SJCRH30 (cell line): ENCODE measurements at places on chromosomes 3 and 15. TPM values are rescaled to one million over a fixed set of nuclear protein-coding genes. Genes with fewer than 3 reads are reported as not detected.

ITPKA gene
- total RNA-seq, result 8.4 and 8.8 TPM in 2 replicates

ALCAM gene
- 0.46 and 0.85 TPM in 2 replicates for total RNA-seq

TTC14 gene
- total RNA-seq, result 25.4 and 30.1 TPM in 2 replicates

PLSCR2 gene
- not detected in 2 replicates for total RNA-seq

PLOD2 gene
- total RNA-seq, result 40.3 and 43.3 TPM in 2 replicates

ACAD11 gene
- 18.5 and 21.7 TPM in 2 replicates for total RNA-seq

B3GALNT1 gene
- not detected in 2 replicates for total RNA-seq

DNA sequence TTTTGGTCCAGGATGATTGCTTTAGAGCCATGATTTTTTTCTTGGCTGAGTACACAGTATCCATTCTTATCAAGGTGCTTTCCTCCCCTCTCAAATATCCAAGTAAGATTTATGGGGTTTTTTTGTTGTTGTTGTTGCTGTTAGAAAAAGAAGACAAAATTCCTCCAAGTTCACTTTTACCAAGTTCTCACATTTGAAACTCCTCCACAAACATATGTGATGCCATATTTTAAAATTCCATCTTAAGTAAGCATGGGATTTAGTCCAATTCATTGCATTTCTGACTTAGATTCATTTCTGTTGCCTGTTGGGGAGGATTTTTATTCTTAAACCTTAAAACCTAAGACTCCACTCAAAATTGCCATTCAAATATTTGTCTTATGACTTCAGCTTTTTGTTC lies 128.6 kb upstream of the SPATA12 start:
- DNase-seq, result no peak

DNA sequence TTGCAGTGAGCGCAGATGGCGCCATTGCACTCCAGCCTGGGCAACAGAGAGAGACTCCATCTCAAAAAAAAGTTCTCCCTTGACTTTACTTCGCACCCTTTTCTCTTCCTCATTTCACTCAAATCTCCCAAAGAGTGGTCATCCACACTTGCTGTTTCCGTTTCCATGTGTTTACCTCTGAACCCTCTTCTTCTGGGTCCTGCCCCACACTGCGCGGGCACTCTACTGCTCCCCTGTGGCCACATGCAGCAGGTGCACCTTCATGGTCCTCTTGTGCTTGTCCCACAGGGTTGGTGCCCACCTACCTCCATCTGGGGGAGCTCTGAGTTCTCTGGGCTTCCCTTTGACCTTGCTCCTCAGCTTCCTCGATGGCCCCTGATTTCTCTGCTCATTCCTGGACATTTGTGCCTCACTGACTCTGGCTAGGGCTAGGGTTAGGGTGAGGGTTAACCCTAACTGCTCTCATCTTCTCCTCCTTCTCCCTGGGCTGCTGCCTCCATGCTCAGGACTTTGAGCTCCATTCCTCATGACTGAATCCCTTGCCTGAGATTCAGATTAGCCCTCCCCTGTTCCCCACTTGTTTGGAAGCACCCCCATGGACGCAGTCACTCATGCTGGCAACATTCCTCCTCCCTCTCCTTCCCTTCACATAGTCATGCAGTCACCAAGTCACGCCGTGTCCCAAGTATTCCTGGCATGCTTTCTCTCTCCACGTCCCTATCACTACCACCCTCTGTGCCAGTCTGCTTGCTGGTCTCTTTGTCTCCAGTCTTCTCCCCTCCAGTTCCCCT lies 26.6 kb upstream of the KY start:
- DNase-seq, result no peak

GRCh38 chr3:112013784-112014143 lies 15.0 kb downstream of the TAGLN3 start:
- no peak for DNase-seq

DNA sequence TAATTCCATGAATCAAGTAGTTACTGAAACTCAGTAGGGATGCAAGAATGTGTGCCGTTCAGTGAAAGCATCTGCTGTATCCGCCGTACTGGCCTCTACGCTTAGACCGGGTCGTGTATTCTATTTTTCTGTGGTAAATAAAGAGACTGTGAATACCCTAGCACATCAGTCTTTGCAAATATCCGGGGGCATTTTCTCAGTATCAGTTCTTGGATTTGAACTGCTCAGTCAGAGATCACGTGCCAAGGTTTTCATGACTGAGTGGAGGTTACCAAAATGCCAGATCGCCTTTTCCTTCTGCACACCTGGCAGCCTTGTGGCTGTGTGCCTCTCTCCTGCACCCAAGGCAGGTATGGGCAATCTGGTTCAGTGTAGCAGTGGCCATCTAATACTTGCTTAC lies 377.0 kb downstream of the OCA2 start:
- no peak for DNase-seq

GRCh38 chr3:65831733-65832425 lies 206.8 kb downstream of the MAGI1 start:
- no peak for DNase-seq

- no peak for DNase-seq
These were observed 365.0 kb downstream of the FOXP1 start for GRCh38 chr3:71218508-71218907.

GRCh38 chr3:136750209-136750896 lies 1.8 kb downstream of the STAG1 start:
- no peak for DNase-seq

GRCh38 chr15:76501726-76502125 lies 165.2 kb downstream of the ISL2 start:
- no peak for DNase-seq

- no peak for DNase-seq
These were observed 7.1 kb upstream of the PXK start for GRCh38 chr3:58325525-58325992.

- peak; percentile 56 for DNase-seq
These were observed 885.4 kb downstream of the PDCD6IP start for GRCh38 chr3:34683851-34684250.

DNA sequence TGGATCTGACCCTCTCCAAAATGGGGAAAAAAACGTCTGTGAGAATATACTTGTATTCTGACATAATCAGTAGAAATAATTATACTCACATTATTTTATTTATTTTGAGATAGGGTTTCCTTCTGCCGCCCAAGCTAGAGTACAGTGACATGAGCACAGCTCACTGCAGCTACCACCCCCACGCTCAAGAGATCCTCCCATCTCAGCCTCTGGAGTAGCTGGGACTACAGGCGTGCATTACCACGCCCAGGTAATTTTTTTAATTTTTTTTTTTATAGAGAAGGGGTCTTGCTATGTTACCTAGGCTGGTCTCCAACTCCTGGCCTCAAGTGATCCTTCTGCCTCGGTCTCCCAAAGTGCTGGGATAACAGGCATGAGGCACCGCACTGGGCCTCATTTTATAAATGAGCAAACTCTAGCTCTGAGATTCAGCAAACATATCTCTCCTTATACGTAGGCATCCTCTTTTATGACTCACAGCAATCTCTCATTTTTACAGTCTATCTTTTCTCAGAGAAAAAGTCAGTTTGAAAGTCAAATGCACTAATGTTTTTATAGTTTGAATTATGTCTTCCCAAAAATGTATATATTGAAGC lies 989 bp upstream of the VGLL3 start:
- DNase-seq, result no peak

DNA sequence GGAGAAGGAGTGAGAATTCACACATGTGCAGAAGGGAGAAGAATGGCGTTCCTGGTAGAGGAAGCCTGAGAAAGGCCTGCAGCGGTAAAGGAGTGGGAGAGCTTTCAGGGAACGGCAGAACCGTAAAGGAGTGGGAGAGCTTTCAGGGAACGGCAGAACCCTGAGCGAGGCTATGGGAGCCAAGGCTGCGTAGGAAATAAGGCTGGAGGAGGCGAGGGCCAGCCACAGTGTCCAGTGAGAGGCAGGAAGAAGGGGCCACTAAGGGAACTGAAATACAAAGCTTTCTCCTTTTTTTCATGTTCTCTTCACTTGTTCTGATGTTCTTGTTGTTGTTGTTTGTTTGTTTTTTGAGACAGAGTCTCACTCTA lies 41.6 kb downstream of the GOLGA6L10 start:
- DNase-seq, result no peak

GRCh38 chr3:126117786-126118185 lies 33.9 kb upstream of the SLC41A3 start:
- DNase-seq, result no peak

DNA sequence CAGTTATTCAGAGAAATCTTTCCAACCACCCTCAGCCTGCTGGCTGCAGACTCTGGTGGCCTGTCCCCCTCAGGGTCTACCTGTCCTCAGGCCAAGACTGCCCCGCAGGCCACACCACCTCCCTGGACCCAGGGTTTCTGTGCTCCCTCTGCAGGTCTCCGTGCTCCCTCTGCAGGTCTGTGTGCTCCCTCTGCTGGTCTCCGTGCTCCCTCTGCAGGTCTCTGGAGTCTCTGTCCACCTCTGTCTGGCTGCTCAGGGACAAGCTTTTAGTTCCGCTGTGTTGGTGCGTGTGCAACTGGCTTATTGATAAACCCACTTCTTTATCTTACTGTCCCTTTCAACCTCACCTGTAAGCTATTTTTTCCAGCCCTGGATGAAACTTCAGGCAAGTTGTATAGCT lies 30.1 kb downstream of the BDH1 start:
- no peak for DNase-seq

DNA sequence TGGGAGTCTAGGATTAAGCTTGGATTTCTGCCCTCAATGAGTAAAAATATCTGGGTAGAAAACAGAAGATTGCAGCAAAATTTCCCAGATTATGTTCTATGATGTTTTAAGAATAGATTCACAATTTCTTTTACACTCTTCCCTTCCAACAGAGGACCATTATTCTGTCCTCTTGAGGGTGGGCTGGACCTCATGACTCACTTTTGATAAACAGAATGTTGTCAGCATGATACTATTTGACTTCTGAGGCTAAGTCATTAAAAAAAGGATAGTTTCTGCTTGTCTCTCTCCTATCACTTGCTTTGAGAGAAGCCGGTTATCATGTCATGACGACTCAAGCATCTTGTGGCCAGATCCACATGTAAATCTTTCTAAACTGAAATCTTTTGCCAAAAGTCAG lies 396.2 kb upstream of the CDIN1 start:
- DNase-seq, result no peak

- DNase-seq, result no peak
These were observed 3.7 kb upstream of the WDR82 start for GRCh38 chr3:52281981-52282801.

- peak; percentile 8 for DNase-seq
These were observed 185.2 kb downstream of the ANXA2 start for GRCh38 chr15:60212536-60212935.

- DNase-seq, result no peak
These were observed 51.3 kb downstream of the LRIG1 start for GRCh38 chr3:66449411-66449974.

- no peak for DNase-seq
These were observed 104.8 kb upstream of the PLSCR5 start for GRCh38 chr3:146709969-146710368.

GRCh38 chr3:54983266-54984099 lies 55.6 kb upstream of the LRTM1 start:
- no peak for DNase-seq

DNA sequence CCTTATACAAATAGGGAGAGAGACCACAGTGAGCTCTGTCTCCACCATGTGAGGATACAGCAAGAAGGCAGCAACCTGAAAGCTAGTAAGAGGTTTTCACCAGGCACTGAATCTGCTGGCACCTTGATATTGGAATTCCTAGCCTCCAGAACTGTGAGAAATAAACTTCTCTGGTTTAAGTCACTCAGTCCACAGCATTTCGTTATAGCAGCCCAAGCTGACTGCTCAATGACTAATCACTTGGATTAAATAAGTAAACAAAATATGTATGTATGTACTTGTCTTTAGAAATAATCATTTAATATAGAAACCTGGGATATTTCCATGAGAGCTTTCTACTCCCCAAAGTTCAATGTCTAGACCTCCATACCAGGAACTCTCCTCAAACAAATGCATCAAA lies 162.0 kb downstream of the IMPG2 start:
- no peak for DNase-seq

DNA sequence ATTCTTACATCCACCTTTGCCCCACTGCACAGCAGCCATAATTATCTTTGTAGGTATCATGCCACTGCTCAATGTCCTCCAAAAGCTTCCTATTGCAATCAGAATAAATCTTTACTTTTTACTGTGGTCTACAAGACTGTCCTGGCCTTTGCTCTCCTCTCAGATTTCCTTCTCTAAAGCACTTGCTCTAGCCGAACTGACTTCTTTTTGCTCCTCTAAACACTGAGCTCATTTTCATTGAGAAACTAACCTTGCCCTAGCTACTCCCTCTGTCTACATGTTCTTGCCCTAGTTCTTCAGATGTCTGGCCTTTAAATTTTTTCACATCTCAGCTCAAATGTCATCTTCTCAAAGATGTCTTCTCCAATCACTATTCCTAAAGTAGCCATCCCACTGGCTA lies 342.8 kb downstream of the TBC1D5 start:
- DNase-seq, result no peak

DNA sequence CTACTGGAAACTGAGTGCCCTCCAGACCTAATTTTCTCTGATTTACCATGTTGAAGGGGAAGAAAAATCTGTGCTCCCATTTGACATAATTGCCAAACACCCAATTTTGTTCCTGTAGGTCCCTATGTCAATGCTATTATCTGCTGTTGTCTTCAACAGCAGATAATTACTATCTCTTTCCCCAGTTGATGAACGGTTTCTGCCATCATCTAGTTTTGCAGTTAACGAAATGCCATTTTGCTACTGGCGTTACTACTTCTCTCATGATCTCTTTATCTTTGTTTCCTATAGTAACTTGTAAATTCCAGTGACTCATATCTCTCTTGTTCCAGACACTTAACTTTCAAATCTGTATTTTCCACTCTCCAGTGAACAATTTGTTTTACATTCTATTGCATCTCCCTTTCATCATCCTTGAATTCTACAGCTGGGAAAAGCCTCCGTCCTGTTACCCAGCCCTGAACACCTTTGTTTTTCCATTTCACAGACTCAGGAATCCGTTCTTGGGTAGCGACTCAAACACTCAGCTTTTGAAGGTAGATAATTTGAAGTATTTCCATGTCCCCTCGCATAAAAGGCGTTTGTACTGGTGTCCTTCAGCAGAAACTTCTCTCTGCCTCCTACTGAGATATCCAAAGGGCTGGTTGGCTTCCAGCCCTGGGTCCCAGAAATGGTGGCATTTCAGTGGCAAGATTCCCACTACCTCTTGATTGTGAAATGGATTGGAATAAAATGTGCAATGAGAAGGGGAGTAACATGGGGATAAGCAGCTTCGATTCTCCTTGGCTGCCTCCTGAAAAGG lies 111.7 kb downstream of the FOXB1 start:
- no peak for DNase-seq

DNA sequence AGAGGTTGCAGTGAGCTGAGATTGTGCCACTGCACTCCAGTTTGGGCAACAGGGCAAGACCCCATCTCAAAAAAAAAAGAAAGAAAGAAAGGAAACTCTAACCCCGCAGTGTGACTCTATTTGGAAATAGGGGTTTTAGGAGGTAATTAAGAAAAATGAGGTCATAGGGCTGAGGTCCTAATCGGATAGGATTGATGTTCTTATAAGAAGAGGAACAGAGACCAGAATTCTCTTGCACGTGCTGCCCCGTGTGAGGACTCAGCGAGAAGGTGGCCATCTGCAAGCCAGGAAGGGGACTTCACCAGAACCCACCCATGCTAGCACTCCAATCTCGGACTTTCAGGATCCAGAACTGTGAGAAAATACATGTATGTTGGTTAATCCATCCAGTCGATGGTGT lies 25.8 kb downstream of the KLHL6 start:
- no peak for DNase-seq
